ENCODE measurements at places on chromosomes 6 and 20. TPM values are rescaled to one million over a fixed set of nuclear protein-coding genes. Genes with fewer than 3 reads are reported as not detected.

- DNase-seq: no peak
Measured at GRCh38 chr6:8006208-8006607, 58.0 kb downstream of the BLOC1S5 start.

DNA sequence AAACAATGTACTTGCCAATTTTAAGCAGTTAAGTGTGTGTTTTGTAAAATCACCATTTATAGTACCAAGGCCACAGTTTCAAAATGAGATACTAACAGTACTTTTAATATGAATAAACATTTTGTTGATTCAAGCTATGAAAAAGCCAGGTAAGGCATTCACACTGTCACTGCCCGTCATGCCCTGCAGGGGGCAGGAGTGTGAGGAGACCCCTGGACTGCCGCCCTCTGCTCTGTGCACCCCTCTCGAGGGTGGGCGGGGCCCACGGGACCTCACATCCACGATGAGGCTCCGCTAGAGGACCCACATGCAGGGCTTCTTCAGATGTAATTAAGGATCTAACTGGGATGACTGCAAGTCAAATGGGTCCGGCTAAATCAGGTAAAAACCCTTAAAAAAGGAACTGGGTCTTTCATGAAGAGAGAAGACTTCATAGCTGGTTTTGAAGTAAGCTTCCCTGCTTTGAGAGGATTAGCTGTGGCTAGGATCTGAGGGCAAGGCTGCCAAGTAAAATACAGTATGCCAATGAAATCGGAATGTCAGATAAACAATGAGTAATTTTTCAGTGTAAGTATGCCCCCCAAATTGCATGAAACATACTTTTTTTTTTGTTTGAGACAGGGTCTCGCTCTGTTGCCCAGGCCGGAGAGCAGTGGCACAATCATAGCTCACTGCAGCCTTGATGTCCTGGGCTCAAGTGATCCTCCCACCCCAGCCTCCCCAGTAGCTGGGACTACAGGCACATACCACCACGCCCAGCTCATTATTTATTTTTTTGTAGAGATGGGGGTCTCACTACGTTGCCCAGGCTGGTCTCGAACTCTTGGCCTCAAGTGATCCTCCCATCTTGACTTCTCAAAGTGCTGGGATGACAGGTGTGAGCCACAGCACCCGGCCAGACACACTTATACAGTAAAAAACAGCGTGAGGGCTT is 18.7 kb downstream of the DIDO1 start:
- no peak for DNase-seq

Gene LZTS3
- 8.3 TPM for total RNA-seq

Gene MAP7
- total RNA-seq: 1.9 TPM

GRCh38 chr6:47379328-47379727 is 69.6 kb upstream of the TNFRSF21 start:
- DNase-seq: no peak

Measured in esophagus muscularis mucosa (tissue), 4 donors.